ENCODE measurements at places on chromosomes 2 and 18. TPM values are rescaled to one million over a fixed set of nuclear protein-coding genes. Genes with fewer than 3 reads are reported as not detected.

DNA sequence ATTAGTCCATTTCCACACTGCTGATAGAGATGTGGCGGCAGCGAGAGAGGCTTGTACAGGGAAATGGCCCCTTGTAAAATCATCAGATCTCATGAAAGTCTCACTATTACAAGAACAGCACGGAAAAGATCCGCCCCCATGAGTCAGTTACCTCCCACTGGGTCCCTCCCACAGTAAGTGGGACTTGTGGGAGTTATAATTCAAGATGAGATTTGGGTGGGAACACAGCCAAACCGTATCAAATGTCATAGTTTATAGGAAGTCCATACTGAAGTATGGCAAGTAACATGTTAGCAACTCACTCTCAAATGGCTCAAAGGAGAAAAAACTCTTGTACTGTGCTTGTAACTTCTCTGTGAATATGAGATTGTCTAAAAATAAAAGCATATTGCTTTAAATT, 56.1 kb downstream of the FARP2 start:
- no peaks in the 10 kb centered on the region for H3K4me1 ChIP-seq
- peaks cover 46% of the 10 kb centered on the region for H3K36me3 ChIP-seq

The ELOA2 gene
- not detected for polyA plus RNA-seq

DNA sequence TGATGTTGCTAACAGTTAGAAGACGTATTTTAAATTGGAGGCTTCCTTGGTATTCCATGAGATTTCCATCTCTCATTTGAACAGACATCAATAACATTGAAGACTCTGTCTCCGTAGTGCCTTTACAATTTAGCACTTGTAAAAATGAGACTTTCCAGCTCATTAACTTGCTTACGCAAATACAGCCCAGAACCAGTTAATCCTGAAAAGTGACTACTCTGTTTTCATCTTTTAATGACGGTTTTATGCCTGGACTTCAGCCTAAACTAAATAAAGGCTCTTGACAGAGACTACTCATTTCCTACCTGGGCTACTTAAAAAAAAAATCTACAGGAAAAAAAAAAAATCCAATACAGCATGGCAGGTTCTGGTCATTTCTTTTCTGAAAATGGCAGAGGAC, 148.6 kb downstream of the LRATD1 start:
- no peak for DNase-seq
- no peaks in the 10 kb centered on the region for H3K36me3 ChIP-seq
- H3K27me3 ChIP-seq, result no peaks in the 10 kb centered on the region

DNA sequence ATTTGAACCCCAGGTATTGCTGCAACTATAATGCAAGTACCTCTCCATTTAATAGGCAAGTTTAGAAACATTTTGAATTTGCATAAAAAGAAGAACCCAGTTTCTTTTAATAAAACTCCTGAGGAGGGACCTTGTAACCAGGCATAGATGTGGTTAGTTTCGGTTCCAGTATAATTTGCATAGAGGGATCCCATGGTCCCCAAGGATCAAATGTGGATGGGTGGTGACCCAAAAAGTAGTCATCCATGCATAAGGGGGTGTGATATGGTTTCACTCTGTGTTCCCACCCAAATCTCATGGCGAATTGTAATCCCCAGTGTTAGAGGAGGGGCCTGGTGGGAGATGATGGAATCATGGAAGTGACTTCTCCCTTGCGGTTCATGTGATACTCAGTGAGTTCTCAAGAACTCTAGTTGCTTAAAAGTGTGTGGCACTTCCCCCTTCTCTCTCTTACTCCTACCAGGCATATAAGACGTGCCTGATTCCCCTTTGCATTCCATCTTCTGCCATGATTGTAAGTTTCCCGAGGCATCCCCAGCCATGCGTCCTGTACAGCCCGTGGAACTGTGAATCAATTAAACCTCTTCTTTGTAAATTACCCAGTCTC, 40.2 kb upstream of the SKA1 start:
- H3K27me3 ChIP-seq, result peaks cover 4% of the 10 kb centered on the region
- no peak for DNase-seq
- H3K36me3 ChIP-seq, result no peaks in the 10 kb centered on the region
- H3K27ac ChIP-seq, result no peak overlapping the region

- no peak overlapping the region for H3K27ac ChIP-seq
- no peak for DNase-seq
- no peak overlapping the region for H3K4me3 ChIP-seq
- H3K4me1 ChIP-seq, result no peaks in the 10 kb centered on the region
Measured at GRCh38 chr2:200603972-200604371, 18.2 kb downstream of the AOX1 start.

GRCh38 chr2:232488721-232489300, 1.2 kb upstream of the ECEL1 start:
- peaks cover 4% of the 10 kb centered on the region for H3K27me3 ChIP-seq
- H3K4me1 ChIP-seq, result peaks cover 8% of the 10 kb centered on the region
- no peak overlapping the region for H3K27ac ChIP-seq

- no peaks in the 10 kb centered on the region for H3K27me3 ChIP-seq
- H3K4me1 ChIP-seq, result no peaks in the 10 kb centered on the region
- no peak for DNase-seq
Measured at GRCh38 chr18:63997606-63998005, 27.7 kb downstream of the SERPINB8 start.

DNA sequence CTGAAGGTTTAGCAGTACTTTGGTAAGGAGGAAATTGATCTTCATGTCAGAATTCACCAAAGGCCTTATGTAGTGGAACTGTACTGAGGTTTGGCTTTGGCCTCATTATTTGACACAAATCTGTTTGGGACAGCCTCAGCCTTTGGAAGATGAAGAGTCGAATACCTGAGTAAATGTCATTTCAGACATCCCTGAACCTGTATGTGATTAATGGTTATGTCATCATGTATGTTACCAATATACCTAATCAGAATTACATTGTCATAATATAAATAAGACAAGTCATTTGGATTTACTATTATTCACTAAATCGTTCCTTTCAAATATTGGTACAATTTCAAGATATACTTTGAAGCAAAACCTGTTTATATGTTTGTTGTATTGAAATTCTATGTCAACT, 10.6 kb upstream of the ABCA12 start:
- DNase-seq, result no peak
- H3K27ac ChIP-seq, result no peak overlapping the region
- H3K4me1 ChIP-seq, result no peaks in the 10 kb centered on the region
- no peaks in the 10 kb centered on the region for H3K27me3 ChIP-seq
- no peaks in the 10 kb centered on the region for H3K36me3 ChIP-seq

DNA sequence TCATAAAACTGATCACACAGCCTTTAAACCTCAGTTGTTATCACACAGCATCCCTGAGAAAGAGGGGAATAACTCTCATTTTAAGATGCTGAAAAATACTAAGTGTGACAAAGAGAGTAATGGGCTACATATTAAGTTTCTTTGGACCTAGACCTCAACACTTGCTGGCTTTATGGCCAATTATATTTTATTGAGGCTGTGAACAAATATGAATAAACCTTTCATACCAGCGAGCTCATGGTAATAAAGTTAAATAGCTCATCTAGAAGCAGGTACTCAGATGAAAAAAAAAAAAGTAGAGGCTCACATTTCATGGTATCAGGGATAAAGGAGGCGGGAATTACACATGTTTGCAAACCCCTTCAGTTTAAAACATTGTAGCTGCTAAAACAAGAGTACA, 75.7 kb downstream of the DOCK10 start:
- H3K27ac ChIP-seq, result no peak overlapping the region
- H3K36me3 ChIP-seq, result no peaks in the 10 kb centered on the region
- H3K4me3 ChIP-seq, result no peak overlapping the region
- H3K4me1 ChIP-seq, result peaks cover 20% of the 10 kb centered on the region
- DNase-seq, result no peak

- peak; percentile 75 for DNase-seq
- peaks cover 9% of the 10 kb centered on the region for H3K4me1 ChIP-seq
- H3K36me3 ChIP-seq, result peaks cover 17% of the 10 kb centered on the region
- H3K27me3 ChIP-seq, result no peaks in the 10 kb centered on the region
- H3K27ac ChIP-seq, result no peak overlapping the region
Measured at GRCh38 chr18:79528846-79529245, 133.1 kb downstream of the NFATC1 start.

- no peak for DNase-seq
- H3K27ac ChIP-seq, result no peak overlapping the region
- no peak overlapping the region for H3K4me3 ChIP-seq
- no peaks in the 10 kb centered on the region for H3K4me1 ChIP-seq
- no peaks in the 10 kb centered on the region for H3K36me3 ChIP-seq
Measured at GRCh38 chr18:47586418-47587070, 335.1 kb upstream of the SKOR2 start.

GRCh38 chr2:178666458-178666857, 140.8 kb downstream of the TTN start:
- no peaks in the 10 kb centered on the region for H3K27me3 ChIP-seq
- no peak overlapping the region for H3K4me3 ChIP-seq
- peaks cover 61% of the 10 kb centered on the region for H3K36me3 ChIP-seq
- H3K4me1 ChIP-seq, result no peaks in the 10 kb centered on the region
- no peak for DNase-seq

GRCh38 chr2:45279356-45279755, 270.1 kb upstream of the SIX2 start:
- no peak overlapping the region for H3K4me3 ChIP-seq
- DNase-seq, result no peak
- H3K4me1 ChIP-seq, result no peaks in the 10 kb centered on the region
- H3K36me3 ChIP-seq, result no peaks in the 10 kb centered on the region
- peaks cover 2% of the 10 kb centered on the region for H3K27me3 ChIP-seq
- H3K27ac ChIP-seq, result no peak overlapping the region

- no peaks in the 10 kb centered on the region for H3K36me3 ChIP-seq
- H3K4me3 ChIP-seq, result no peak overlapping the region
- no peaks in the 10 kb centered on the region for H3K4me1 ChIP-seq
- DNase-seq, result no peak
- no peaks in the 10 kb centered on the region for H3K27me3 ChIP-seq
Measured at GRCh38 chr2:183493040-183493439, 368.8 kb downstream of the NUP35 start.

GRCh38 chr2:19021100-19021476, 337.3 kb downstream of the OSR1 start:
- no peak overlapping the region for H3K27ac ChIP-seq
- no peak overlapping the region for H3K4me3 ChIP-seq
- no peaks in the 10 kb centered on the region for H3K4me1 ChIP-seq
- DNase-seq, result no peak
- no peaks in the 10 kb centered on the region for H3K27me3 ChIP-seq

The TNFRSF11A gene
- polyA plus RNA-seq, result 2.1 TPM
